ENCODE measurements at places on chromosomes 1 and 21.

- peak; percentile 46 for DNase-seq
Measured at GRCh38 chr21:43921979-43922945, 57.2 kb downstream of the AGPAT3 start.

DNA sequence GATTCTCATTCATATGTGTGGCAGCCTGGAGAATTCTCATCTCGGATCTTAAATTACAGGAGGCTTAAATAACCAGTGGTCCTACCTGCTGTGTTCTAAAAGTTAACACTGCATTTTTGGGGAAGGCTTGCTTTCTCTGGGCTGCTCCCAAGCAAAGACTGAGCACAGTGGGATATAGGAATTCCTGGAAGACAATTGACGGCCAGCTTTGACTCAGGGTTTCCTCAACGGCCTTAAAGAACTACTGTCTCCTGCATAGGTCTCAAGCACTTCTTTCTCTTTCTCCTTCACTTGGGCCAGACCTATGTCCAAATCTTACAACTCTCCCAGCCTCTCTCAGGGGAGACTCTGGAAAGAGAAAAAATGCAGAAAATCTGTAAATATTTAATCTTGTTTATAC is 1.0 kb upstream of the KRTAP13-3 start:
- no peak for DNase-seq

GRCh38 chr1:6419397-6419803 is 319 bp downstream of the HES2 start:
- DNase-seq = no peak

GRCh38 chr1:6151291-6151822 is 28.8 kb downstream of the CHD5 start:
- DNase-seq = no peak

DNA sequence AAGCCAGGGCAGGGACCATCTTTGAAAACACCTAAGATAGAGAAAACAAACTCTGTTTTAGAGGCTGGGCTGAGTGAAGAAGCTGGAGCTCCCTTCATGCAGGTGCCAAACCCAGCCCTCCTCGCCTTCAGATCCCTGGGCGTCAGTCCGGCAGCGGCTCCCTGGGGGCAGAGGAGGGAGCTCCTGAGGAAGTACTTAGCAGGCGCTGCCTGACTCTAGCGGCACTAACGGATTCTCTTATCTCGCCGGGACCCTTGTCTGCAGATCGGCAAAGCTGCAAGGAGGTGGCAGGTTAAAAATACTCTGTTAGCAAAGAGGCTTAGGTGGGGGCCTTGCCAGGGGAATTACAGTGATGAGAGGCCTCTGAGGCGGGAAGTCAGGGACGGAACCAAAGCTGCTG is 79.6 kb downstream of the PLXNA2 start:
- no peak for DNase-seq

Measured in activated CD4-positive, alpha-beta T cell treated with anti-CD3 and anti-CD28 coated beads, Interleukin-2, amount 10 ng/mL, durations not matched to agents 7 days and 5 days (primary cell).